ENCODE measurements at places on chromosomes 5 and 9.

DNA sequence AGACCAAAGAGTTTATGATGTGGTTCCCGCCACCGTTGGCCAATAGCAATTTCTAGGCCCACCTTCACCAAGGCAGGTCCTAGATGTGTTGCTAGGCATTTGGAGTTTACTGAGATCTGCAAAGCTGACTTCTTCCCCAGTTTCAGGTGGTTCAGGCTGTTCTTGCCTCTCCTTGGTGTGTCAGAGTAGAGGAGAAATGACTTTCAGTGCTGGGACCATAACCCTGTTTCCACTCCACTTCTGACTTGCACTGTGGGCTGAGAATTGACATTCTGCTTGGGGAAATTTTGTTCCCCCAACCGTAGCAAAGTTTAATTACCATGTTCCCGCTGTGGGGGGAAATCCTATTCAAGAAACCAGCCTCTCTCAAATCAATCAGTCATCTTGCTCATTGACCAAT is 128.0 kb upstream of the GABRP start:
- no peak for DNase-seq

- DNase-seq = no peak
Measured at GRCh38 chr9:2340046-2340760, 281.4 kb upstream of the VLDLR start.

- DNase-seq = peak; percentile 32
Measured at GRCh38 chr5:163564321-163564938, 59.0 kb downstream of the MAT2B start.

DNA sequence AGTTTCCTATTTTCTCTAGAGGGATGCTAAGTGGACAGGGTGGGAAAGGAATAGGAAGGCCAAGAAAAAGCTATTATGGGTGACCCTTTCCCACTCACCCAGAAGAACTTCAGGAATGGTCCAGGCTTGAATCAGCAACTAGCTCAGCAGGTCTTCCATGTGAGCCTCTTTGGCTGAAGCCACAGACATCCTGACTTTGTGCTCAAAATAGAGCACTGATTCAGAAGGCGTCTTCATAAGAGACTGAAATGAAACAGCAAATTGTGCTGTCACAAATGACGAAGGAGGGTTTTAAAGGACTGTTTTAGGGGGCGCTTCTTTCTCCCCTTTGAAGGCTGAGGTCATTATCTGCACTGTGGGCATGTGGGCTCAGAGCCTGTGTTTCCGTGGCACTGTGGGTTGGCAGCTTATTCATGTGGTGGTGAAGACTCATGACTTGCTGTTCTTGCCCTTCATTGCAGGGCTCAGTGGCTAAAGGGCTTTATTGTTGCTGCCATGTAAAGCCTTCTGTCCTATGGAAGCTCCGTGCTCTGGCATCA is 65.8 kb upstream of the NFIL3 start:
- DNase-seq = no peak

DNA sequence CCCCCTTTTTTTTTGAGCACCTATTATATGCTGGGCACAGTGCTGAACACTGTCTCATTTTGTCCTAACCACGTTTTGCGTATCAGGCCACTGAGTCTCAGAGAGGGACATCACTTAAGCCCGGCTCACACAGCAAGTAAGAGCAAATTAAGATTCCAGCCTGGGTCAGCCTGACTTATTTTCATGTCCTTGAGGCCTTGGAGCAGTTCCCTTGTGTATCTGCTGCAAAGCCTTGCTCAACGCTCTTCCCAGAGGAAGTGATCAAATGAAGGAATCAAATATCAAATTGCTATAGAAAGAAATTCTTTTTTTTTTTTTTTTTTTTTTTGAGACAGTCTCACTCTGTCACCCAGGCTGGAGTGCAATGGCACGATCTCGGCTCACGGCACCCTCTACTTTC is 30.7 kb downstream of the ERGIC1 start:
- no peak for DNase-seq

- no peak for DNase-seq
Measured at GRCh38 chr5:33675958-33676464, 215.8 kb downstream of the ADAMTS12 start.

DNA sequence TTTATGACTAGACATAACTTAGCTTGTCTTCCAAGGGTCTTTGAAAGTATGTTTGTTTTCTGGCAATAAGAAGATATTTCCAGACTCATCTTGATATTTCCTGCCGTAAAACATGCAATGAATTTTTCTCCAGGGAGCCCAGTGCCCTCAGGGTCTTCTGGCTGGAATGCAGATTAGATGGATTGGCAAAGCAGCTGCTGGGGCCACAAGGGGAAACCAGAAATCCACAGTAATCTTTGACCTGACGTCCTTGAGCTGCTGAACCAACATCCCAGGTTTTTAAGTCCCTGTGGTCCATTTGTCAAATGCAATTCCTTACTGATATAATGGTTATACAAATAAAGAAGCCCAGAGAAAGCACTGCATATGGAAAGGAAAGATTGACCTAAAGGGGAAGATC is 93.0 kb downstream of the THBS4 start:
- DNase-seq = no peak

Data from T47D (cell line).